ENCODE measurements at places on chromosomes 16 and 17.

DNA sequence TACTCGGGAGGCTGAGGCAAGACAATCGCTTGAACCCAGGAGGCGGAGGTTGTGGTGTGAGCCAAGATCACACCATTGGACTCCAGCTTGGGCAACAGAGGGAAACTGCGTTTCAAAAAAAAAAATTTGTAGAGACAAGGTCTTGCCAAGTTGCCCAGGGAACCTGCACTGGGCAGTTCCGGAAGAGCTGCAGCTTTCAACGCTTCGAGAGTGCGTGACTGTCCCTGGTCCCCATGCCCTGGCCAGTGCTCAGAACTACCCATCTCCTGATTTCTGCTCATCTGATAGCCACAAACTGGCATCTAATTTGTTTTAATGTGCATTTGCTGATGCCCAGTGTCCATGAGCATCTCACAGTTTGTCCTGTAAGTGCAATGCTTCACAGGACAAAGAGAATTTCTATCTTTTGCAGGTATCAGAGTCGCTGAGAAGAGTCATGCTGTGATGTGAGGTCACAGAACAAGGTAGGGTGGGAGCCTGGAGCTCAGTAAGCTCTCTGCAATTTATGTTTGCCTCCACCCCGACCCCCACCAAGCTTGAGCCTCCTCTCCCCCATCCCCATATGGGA, 3.9 kb downstream of the ACTG1 start:
- DNase-seq = no peak

DNA sequence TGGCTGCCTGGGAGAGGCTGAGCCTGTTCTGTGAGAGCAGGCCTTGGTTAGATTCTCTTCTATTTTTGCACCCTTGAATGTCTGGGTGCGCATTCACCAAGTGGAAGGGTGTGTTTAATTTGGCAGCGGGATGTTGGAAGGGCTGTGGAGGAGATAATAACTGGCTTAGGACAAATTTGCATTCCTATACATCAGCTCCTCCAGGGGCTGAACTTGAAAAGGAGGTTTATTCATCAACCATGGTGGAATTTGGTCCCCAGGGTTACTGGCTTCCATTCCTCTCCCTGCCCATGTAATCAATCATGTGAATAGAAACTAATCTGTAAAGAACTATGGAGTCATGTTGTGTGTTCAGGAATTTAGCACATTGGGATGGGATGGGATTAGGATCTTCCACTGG, 100.2 kb upstream of the FOXF1 start:
- DNase-seq = no peak

GRCh38 chr16:13770436-13770835, 149.5 kb upstream of the ERCC4 start:
- no peak for DNase-seq

GRCh38 chr16:85193115-85193493, 80.8 kb upstream of the CIBAR2 start:
- no peak for DNase-seq

- DNase-seq = no peak
Measured at GRCh38 chr17:28524476-28525424, 18.6 kb downstream of the FOXN1 start.

- DNase-seq = peak; percentile 91
Measured at GRCh38 chr16:85234310-85235204, 122.3 kb upstream of the CIBAR2 start.

DNA sequence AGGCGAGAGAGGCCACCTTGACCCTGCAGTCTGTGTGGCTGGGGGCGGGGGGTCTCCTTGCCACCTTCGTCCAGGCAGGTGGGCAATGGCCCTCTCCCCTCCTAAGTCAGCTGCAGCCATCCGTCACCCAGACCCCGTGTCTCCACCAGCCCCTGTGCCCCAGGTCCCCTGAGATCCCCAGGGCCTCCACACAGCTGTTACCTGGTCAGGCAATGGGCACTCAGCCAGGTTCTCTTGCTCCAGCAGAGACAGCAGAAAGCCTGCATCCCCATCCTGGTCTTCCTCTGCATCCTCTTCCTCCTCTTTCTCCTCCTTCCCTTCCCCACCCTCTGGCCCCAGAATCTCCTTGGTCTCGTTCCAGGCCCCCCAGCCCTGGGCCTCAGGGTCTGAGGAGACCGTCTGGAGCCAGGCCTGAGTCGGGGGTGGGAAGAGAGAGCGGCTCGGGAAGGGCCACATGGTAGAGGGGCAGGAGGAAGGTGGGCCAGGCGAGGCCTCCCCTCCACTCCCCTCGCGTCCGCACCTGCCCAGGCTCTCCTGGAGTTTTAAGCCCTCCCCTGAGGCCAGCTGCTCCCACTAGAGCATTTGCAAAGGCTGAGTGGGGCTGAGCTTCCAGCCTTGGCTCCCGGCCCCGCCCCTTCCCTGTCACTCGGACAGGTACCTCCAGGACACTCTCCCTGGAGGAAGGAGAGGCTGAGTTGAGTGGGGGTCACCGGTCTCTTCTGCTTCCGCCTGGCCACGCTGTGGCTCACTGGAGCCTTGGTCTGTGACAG, at the start of gene PABPN1L:
Gene PABPN1L (minus strand): TSS at position 510 of the 770 bp plus-strand sequence. CDS start 54 bp downstream, at position 456.
- no peak for DNase-seq

DNA sequence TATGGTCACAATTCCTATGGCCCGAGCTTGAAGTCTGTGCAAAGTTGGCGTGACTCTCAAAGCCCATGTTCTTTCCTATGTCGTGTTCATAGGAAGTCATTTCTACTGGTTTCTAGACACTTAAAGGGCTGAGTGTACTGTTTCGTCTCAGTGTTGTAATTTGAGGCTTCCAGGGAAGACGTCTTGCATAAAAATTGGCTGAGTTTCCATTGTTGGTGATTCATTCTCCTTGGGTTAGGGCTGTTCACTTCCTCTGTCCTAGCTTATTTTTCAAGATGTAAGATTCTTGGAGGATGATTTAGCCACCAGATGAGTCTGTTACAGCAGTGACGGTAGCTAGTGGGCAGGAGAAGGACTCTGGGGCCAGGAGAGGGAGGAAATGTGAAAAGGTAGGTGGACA, 43.1 kb downstream of the PIK3R5 start:
- no peak for DNase-seq

DNA sequence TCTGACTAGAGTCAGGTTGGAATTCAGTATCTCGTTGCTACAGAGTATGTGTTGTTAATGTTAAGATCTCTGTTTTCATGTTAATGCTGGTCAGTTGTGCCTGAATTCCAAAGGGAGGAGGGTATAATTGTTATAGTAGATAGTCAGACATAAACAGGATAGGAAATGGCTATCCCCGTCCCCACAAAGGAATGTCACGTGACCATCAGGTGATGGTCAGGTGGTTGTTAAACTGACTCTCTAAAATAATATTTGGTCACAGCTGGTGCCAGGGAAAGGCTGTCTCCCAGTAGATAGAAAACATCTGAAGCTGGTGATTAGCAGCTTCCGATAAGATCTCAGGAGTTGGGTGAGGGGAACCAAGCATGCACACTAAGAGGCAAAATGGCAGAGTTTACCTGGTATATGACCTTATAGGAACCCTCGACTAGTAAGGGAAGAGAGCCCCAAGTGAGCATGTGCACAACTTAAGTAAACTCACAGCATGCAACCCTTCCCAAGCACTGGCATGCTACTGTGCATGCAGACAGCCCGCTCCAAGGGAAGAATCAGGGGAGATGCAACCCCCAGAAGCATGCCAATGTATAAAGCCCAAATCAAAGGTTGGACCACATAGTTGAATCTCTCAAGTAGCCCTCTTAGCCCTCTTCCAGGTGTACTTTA, 27.4 kb upstream of the SLC6A2 start:
- no peak for DNase-seq

DNA sequence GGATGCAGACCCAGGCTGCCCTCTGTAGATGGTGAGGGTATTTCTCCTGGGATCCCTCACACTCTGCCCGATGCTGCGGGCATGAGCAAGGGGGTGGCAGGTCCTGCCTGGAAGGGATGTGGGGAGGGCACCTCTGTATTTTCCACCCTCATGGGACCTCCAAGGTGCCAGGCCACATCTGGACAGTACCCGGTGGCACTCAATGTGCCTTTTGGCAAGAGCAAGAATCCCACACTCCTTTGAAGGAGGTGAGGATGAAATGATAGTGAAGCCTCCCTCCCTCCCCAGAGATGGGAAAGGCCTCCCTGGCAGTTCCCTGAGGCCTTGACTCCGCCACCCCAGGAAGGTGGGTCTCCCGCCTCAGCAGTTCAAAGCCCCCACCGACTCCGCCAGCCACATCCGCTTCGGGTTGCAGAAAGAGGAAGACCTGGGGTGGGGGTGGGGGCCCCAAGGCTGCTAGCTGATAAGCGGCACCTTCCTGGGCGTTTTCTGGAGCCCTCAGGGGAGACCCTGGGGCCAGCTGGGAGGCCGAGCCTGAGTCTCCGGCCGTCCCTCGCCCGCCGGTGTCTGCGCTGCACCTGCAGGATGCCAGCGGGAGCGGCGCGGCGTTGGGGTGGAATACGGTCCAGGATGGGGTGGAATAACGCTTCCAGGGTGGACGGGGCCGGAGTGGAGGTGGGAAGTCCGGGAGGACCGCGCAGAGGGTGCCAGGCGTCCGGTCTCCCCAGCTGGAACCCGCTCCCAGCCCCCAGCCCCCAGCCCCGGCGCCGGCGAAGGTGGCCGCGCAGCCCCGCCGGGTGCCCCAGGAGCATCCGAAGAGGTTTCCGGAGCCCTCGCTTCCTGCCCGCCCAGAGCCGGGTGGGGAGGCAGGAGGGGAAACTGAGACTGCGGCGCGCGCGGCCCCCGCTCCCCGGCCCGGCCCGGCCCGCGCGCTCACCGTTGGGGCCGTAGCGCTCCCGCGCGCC, 718 bp downstream of the ATP2A3 start:
- no peak for DNase-seq

GRCh38 chr17:80937462-80938381, 53.9 kb upstream of the CHMP6 start:
- peak; percentile 78 for DNase-seq

GRCh38 chr17:78127239-78127887, 1.2 kb downstream of the TMC6 start:
- peak; percentile 61 for DNase-seq

DNA sequence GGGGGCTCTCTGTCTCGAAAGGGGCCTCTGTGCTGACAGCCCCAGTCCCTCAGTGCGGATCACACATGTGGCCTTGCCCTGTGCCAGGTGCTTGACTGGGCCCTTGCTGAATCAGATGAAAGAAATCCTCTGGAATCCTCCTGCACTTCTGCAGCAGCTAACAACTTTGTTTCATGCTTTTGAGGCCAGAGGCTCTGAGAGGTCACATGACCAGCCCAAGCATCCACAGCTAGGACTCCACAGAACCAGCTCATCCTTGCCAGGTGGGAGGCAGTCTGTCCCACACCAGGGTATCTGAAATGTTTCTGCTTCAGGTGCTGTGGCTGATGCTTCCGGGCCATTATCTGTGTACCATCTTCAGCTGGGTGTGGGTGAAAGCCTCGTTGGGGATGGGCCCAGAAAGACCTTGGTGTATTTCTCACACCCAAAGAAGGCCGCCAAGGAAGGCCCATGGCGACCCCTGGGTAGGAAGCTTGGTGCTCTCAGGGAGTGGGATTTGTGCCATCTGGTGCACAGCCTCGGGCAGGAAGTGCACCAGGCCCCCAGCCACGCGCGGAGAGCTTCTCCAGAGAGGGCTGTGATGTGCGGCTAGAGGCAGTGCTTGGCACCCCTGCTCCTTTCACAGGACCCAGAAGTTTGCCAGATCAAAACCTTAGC, 143.8 kb downstream of the CLEC16A start:
- DNase-seq = peak; percentile 15

DNA sequence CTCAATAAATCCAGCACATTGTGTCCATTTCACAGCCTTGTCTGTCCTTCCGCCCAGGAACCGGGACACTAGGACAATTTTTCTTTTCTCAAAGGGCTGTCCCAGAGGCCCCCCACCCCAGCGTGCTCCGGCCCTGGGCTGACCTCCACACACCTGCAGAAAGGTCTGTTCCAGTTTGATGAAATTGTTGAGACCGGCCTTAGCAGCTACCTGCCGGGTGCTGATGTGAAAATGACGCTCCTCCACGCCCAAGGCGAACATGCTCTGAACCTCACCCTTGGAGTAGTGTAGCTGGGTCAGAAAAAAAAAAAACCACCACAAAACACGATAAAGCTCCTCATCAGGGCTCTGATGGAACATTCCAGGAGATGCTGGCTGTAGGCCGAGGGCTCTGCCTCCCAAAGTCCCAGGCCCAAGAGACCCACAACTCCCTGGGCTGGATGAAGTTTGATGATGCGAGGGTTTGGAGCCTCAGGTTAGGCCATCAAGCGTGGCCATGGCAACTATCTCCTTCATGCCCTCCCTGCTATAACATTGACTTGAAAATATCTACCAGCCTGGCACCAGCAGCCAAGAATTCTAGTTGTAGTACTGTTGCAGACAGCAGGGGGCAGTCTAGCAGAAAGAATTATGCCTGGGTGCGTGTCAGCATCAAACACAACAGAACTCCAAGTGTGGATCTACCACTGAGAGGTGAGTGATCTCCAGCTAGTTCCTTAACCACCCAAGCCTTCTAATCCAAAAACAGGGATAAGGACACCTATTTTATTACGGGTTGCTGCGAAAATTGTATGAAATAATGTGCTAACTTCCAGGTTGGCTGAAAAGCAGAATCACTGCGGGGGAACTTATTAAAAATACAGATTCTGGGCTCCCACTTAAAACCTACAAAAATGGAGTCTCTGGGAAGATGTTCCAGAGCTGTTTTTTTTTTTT, 62.1 kb downstream of the RMI2 start:
- DNase-seq = peak; percentile 59

DNA sequence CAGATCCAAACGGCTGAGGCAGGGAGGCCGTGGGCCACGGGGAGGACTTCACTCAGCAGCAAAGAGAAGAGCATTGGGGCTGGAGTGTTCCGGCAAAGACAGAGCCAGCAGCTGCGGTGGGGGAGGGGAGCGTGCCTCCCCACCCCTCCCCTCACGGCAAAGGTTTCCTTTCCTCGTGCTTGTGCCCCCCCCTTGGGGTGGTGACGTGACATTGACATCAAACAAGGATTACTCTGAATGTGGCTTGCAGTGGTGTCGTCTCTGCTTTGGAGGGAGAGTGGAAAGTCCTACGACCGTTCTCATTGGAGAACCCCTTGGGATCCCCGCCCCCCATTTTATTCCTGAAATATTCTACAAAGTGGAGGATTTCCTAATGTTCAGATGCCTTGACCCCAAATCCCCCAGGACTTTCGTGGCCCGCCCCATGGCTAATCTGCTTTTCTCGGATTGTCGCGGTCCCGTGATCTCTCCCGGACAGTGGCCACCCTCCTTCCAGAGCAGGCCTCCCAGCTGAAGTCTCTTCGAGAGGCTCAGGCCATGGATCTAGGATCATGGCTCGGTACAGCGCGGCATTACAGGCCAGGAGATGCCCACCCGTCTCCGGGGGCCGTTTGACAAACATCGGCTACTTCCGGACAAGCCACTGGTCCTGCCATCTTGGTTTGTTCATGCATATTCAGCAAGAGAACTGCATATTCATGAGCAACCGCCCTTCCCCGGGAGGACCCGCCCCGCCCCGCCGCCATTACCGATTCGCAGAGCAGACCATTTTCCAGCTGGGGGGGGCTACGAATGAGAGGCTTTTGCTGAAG, 705 bp upstream of the POLR2A start:
- peak; percentile 97 for DNase-seq

DNA sequence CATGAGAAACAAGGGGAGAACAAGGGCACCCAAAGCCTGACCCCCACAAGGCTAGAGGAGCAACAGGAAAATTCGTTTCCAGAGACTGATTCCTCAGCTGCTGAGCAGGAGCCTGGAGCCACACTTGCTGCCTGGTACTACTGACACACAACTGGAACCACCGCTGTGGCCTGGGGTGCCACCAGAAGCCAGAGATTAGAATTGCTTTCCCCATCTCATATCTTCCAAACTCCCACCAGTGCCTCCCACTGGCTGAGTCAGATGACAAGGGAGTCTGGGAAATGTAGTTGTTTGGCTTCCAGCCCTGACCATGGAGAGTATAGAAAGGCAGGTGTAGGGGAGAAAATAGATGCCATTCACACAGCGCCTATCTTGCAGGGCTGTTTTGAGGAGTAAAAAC, 4.1 kb upstream of the TMEM11 start:
- no peak for DNase-seq
